Stimulated activated CD8-positive, alpha-beta memory T cell treated with anti-CD3 and anti-CD28 coated beads, Interleukin-4, amount 100 ng/mL, for 48 hours (primary cell): ENCODE measurements at places on chromosomes 7 and 10.
A peak's percentile ranks its signal among the peaks of the same experiment; 100 is the strongest.

GRCh38 chr7:43674559-43675436, 54.5 kb downstream of the COA1 start:
- DNase-seq, result no peak

GRCh38 chr10:102119417-102120141, 589 bp downstream of the LDB1 start:
- DNase-seq, result peak; percentile 72

- DNase-seq, result no peak
Measured at GRCh38 chr7:15104411-15105092, 202.0 kb upstream of the DGKB start.

GRCh38 chr7:118872568-118872967, 648.1 kb downstream of the ANKRD7 start:
- no peak for DNase-seq

GRCh38 chr7:94710256-94710655, 54.3 kb upstream of the SGCE start:
- DNase-seq, result no peak

DNA sequence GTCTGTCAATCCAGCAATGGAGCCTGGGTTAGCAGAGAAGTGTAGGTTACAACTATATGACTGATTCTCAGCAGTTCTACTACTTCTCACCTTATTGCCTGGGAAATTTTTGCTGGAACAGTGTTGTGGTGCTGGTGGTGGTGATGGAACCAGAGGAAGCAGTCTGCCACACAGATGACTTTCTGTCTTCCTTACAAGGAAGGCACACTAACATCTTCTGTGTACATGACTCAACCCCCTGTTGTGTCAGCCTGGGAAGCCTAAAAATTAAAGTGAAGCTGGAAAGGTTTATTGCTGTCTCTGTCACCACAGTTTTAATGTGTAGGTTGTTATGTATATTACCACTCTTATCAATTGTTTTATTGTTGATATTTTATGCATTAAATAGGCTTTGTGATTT, 40.3 kb downstream of the ANKRD7 start:
- no peak for DNase-seq

GRCh38 chr10:62578301-62578700, 204.1 kb downstream of the ZNF365 start:
- no peak for DNase-seq

DNA sequence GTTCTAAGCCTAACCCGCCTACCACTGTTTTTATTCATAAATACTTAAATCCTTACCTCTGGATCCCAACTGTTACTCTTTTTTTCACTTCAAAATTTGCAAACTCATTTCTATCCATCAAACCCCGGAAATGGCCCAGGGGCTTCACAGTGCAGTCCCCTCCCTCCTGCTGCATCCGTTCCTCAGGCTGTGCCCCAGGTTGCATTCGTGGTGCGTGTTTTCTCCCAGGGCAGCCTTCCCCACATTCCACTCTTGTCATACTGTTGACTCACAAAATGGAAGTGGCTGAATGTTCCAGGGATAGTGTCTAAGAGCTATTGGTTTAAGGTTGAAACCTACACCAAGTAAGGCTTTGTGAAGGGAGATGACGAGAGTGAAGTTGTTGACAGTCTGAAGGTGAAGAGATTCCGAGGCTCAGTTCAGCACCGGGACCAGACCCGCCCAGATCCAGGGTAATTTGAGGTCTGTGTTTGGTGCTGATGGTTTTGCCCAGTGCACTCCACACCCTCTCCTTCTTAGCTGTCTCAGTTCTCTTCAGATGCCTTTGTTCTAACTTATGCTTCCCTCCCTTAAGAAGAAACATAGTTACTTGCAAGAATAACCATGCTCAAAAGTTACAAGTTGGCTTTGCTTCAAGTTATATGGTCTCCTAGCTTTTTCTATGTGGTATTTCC, 7.7 kb downstream of the INSIG1 start:
- DNase-seq, result no peak

GRCh38 chr10:120583424-120584108, 126.5 kb downstream of the PLPP4 start:
- DNase-seq, result no peak

DNA sequence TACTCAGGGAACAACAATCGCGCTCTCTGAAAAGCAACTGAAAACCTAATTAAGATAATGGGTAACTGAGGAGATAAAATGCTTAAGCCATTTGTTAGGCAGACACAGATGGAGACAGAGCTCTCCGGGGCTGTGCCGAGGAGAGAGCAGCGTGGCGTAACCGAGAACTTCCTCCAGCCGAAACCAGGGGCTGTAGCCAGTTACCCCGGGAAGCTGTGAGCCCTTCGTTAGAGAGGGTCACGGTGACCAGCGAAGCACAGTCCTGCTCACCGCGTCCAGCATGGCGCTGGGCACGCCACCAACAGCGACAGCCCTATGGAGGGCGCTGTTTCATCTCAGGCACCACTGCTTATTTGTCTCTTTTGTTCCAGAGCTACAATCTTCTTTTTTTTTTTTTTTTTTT, 16.1 kb downstream of the PAPOLB start:
- no peak for DNase-seq

DNA sequence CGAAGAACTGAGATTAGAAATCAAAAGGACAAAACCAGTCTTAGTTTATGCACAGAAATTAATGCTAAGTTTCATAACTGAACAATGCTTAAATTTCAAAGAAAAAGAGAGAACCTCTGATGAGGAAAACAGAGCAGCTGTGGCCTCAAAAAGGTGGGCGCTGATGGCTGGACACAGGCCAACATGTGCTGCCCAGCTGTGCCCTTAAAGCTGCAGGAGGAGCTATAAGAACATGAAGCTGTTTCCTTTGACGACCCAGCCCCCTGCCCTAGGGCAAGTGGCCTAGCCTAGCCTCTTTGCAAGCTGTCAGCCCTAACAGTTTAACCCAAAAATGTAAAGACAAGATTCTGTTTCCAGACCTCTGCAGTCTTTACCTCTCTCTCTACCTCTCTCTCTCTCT, 107.7 kb downstream of the GRID1 start:
- no peak for DNase-seq

- DNase-seq, result no peak
Measured at GRCh38 chr10:104676874-104677273, 35.8 kb downstream of the SORCS3 start.
